ENCODE measurements at places on chromosomes 16 and 17. TPM values are rescaled to one million over a fixed set of nuclear protein-coding genes. Genes with fewer than 3 reads are reported as not detected.

The TBC1D28 gene
- total RNA-seq: not detected

- no peaks in the 10 kb centered on the region for H3K4me1 ChIP-seq
- H3K27ac ChIP-seq: no peak overlapping the region
- no peak for DNase-seq
- H3K36me3 ChIP-seq: no peaks in the 10 kb centered on the region
- no peaks in the 10 kb centered on the region for H3K27me3 ChIP-seq
Measured at GRCh38 chr17:29048440-29049368, 5.8 kb downstream of the PIPOX start.

DNA sequence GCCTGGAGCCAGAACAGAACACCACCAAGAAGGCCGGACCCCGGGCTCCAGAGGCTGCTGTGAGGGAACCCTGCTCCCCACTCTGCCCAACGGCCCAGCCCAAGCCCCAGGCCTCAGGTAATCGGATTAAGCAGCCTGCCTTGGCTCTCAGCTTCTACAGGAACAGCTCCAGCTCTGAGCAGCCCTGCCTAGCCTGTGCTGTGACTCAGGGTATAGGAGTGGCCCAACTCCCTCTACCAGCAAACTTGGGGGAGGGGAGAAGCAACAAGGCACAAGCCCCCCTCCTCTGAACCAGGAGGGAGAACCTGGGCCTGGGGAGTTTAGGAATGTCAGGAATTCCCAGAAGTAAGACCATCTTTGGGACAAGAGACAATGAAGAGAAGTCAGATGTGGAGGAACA is 849 bp upstream of the SOX15 start:
- DNase-seq: no peak
- H3K27me3 ChIP-seq: no peaks in the 10 kb centered on the region
- H3K27ac ChIP-seq: no peak overlapping the region
- H3K4me1 ChIP-seq: no peaks in the 10 kb centered on the region

- H3K4me1 ChIP-seq: no peaks in the 10 kb centered on the region
- DNase-seq: no peak
- no peaks in the 10 kb centered on the region for H3K36me3 ChIP-seq
- no peaks in the 10 kb centered on the region for H3K27me3 ChIP-seq
- H3K4me3 ChIP-seq: no peak overlapping the region
- H3K27ac ChIP-seq: no peak overlapping the region
Measured at GRCh38 chr16:66309-67182, 5.9 kb downstream of the RHBDF1 start.

DNA sequence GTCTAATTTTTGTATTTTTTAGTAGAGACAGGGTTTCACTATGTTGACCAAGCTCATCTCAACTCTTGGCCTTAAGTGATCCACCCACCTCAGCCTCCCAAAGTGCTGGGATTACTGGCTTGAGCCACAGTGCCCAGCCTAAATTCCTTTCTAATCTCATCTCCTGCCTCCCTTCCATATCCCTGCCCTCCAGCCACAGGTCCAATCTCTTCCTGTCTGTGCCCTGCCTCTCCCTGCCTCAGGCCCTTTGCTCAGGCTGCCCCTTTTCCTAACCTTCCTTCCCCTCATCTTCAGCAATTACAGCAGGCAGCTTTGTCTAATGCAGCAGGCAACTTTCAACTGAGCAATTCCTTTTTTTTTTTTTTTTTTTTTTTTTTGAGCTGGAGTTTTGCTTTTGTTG is 46.8 kb downstream of the CFAP20 start:
- no peak for DNase-seq
- H3K27me3 ChIP-seq: no peaks in the 10 kb centered on the region
- no peaks in the 10 kb centered on the region for H3K36me3 ChIP-seq
- no peak overlapping the region for H3K4me3 ChIP-seq

- H3K36me3 ChIP-seq: no peaks in the 10 kb centered on the region
- no peak overlapping the region for H3K4me3 ChIP-seq
- DNase-seq: no peak
- peak overlapping the region; percentile 51 for H3K27ac ChIP-seq
- no peaks in the 10 kb centered on the region for H3K27me3 ChIP-seq
Measured at GRCh38 chr16:57700781-57701551, 6.4 kb downstream of the DRC7 start.

The CTRB2 gene
- total RNA-seq: not detected

GRCh38 chr17:47264166-47264565 is 10.5 kb downstream of the ITGB3 start:
- no peaks in the 10 kb centered on the region for H3K27me3 ChIP-seq
- H3K27ac ChIP-seq: no peak overlapping the region
- H3K4me3 ChIP-seq: no peak overlapping the region
- DNase-seq: no peak

The ADPRM gene
- 10.0 TPM for total RNA-seq

The NAGLU gene
- total RNA-seq: 15.8 TPM

The KRT40 gene
- total RNA-seq: not detected

DNA sequence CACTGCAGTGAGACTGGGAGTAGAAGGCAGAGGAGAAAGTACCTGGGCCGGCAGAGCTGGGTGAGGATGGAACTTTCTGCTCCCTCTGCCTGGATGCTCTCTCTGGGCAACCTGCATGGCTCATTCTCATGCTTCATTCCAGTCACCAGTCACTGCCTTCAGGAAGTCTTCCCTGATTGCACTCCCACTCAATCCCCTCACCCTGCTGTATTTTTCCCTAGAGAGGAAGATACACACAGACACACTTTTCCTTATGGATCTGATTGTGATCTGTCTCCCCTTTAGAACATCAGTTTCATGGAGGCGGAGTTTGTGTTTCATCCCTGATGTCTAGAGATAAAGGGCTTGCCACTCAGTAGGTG is 44.9 kb downstream of the MEAK7 start:
- no peak for DNase-seq
- no peak overlapping the region for H3K27ac ChIP-seq
- no peaks in the 10 kb centered on the region for H3K36me3 ChIP-seq
- no peaks in the 10 kb centered on the region for H3K4me1 ChIP-seq

DNA sequence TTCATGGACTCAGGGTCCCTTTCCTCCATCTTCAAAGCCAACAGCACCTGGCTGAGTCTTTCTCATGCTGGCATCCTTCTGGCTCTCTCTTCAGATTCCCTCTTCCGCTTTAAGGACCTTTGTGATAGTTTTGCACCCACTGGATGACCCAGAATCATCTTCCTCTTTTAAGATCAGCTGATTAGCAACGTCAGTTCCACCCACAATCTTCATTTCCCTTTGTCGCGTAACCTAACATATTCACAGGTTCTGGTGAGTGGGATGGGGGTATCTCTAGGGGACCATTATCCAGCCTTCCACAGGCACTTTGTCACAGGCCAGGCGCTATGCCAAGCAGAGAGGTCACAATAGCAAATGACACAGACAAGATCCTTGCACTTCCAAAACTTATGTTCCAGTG is 593.8 kb downstream of the MAF start:
- no peaks in the 10 kb centered on the region for H3K36me3 ChIP-seq
- no peak for DNase-seq
- no peaks in the 10 kb centered on the region for H3K4me1 ChIP-seq
- H3K27ac ChIP-seq: no peak overlapping the region

GRCh38 chr16:27239026-27239425 is 29.5 kb downstream of the NSMCE1 start:
- peaks cover 79% of the 10 kb centered on the region for H3K4me1 ChIP-seq
- H3K27ac ChIP-seq: no peak overlapping the region
- DNase-seq: no peak
- H3K4me3 ChIP-seq: no peak overlapping the region
- H3K36me3 ChIP-seq: no peaks in the 10 kb centered on the region

DNA sequence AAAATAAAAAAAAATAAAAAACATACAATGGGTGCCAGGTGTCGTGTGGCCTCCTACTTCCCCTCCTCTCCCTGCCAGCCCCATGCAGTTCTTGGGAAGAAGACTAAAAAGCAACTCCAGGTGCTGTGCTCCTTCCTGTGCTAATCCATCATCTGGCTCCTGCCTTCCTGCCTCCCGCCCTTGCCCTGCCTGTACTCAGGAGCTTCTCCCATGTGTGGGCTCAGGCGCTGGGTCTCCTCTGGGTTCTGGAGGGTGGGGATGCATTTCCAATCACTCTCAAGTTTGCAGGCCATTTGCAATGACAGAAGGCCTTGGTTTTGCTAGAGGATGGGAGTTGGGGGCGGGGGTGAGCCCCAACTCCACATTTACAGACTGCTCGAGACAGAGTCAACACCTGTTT is 122.9 kb downstream of the SDK2 start:
- H3K36me3 ChIP-seq: no peaks in the 10 kb centered on the region
- DNase-seq: no peak
- H3K27ac ChIP-seq: no peak overlapping the region
- H3K4me3 ChIP-seq: no peak overlapping the region
- H3K27me3 ChIP-seq: no peaks in the 10 kb centered on the region

The CCL1 gene
- total RNA-seq: 52.8 TPM

The FGF11 gene
- total RNA-seq: 0.85 TPM

DNA sequence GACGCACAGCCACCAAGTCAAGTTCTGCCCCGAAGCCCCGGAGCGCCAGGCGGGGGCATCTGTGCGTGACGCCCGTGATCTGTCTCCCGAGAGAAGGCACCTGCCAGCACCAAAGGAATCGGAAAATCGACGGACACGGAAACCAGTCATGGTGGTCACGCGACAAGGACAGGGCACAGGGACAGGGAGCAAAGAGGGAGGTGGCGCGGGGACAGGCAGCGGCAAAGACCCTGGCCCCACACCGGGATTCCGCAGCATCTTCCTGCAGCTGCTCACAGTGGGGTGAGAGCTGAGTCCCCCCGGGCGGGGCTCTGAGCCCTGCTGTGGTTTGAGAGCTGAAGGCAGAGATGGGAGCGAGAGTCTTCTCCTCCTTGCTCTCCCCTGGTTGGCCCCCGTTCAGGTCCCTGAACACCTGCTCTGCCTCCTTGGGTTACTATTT is 56.4 kb downstream of the ABR start:
- H3K4me3 ChIP-seq: no peak overlapping the region
- no peak for DNase-seq
- no peaks in the 10 kb centered on the region for H3K36me3 ChIP-seq
- peaks cover 12% of the 10 kb centered on the region for H3K4me1 ChIP-seq
- H3K27me3 ChIP-seq: no peaks in the 10 kb centered on the region
- no peak overlapping the region for H3K27ac ChIP-seq

- no peak overlapping the region for H3K4me3 ChIP-seq
- H3K27me3 ChIP-seq: no peaks in the 10 kb centered on the region
- DNase-seq: peak; percentile 29
- H3K36me3 ChIP-seq: no peaks in the 10 kb centered on the region
- H3K27ac ChIP-seq: no peak overlapping the region
Measured at GRCh38 chr17:37373530-37374159, 2.1 kb upstream of the C17orf78 start.

The EPN2 gene
- total RNA-seq: 10.4 TPM

- H3K27ac ChIP-seq: no peak overlapping the region
- H3K4me1 ChIP-seq: no peaks in the 10 kb centered on the region
- no peak for DNase-seq
- no peak overlapping the region for H3K4me3 ChIP-seq
- no peaks in the 10 kb centered on the region for H3K27me3 ChIP-seq
Measured at GRCh38 chr17:66786107-66786506, 48.8 kb upstream of the CACNG5 start.

- no peak for DNase-seq
- H3K4me1 ChIP-seq: no peaks in the 10 kb centered on the region
- H3K36me3 ChIP-seq: no peaks in the 10 kb centered on the region
- H3K27me3 ChIP-seq: no peaks in the 10 kb centered on the region
Measured at GRCh38 chr17:67613961-67614360, 103.8 kb upstream of the NOL11 start.

GRCh38 chr16:55385359-55385758 is 61.4 kb downstream of the IRX6 start:
- H3K27me3 ChIP-seq: no peaks in the 10 kb centered on the region
- H3K4me3 ChIP-seq: no peak overlapping the region
- no peak for DNase-seq

DNA sequence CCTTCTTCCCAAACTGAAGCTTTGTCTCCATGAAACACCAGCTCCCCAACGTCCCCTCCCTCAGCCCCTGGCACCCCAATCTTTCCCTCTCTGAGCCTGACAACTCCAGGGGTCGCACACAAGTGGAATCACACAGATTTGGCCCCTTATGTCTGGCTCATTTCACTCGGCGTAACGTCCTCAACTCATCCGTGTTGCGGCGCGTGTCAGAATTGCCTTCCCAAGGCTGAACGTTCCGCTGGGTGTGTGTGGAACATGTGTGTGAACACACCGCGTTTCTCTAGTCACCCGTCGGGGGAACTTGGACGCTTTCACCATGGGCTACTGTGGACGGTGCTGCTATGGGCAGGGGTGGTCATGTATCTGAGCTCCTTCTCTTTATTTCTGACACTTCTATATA is 45.0 kb downstream of the TBC1D16 start:
- H3K27ac ChIP-seq: no peak overlapping the region
- peaks cover 26% of the 10 kb centered on the region for H3K4me1 ChIP-seq
- H3K27me3 ChIP-seq: no peaks in the 10 kb centered on the region
- no peaks in the 10 kb centered on the region for H3K36me3 ChIP-seq

The KRT24 gene
- not detected for total RNA-seq

DNA sequence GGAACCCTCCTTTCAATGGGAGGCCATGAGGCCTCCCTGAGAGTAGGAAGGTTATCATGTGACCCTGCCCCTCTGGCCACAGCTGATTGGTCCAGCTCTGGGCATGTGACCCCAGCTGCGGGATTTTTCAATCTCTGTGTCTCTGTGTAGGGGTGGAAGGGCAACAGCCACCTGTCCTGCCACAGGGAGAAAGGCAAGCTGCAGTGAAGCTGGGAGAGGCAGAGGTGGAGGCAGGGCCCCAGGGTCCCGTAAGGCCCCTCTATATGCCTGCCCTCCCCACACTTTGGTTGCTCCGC is 10.9 kb downstream of the DNAAF8 start:
- no peaks in the 10 kb centered on the region for H3K36me3 ChIP-seq
- peaks cover 8% of the 10 kb centered on the region for H3K4me1 ChIP-seq
- no peaks in the 10 kb centered on the region for H3K27me3 ChIP-seq
- no peak for DNase-seq
- H3K4me3 ChIP-seq: no peak overlapping the region
- H3K27ac ChIP-seq: no peak overlapping the region

- peaks cover 18% of the 10 kb centered on the region for H3K27me3 ChIP-seq
- DNase-seq: no peak
- H3K4me3 ChIP-seq: no peak overlapping the region
Measured at GRCh38 chr17:79224903-79225302, 150.3 kb downstream of the ENGASE start.

- DNase-seq: no peak
- H3K4me3 ChIP-seq: no peak overlapping the region
- no peaks in the 10 kb centered on the region for H3K4me1 ChIP-seq
- no peaks in the 10 kb centered on the region for H3K27me3 ChIP-seq
Measured at GRCh38 chr17:58870747-58871146, 115.1 kb downstream of the PPM1E start.

DNA sequence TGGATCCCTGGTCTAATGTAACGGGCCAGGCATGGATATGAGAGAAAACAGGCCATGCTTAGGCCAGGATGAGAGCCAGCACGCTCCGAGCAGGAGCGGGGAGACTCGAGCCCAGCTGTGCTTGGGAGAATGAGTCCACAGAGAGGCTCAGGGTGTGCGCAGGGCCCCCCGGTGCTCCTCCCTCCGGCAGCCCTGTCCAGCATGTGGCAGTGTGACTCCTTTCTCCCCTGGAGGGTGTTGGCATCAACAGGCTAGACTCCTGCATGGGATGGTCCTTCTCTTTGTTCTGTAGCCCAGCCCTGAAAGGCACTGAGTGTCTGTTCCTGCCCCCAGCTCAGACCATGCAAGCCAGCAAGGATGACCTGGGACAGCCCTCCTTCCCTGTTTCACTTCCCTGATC is 23.4 kb downstream of the PGS1 start:
- H3K4me3 ChIP-seq: no peak overlapping the region
- no peaks in the 10 kb centered on the region for H3K4me1 ChIP-seq
- H3K27ac ChIP-seq: no peak overlapping the region

The NHLRC4 gene
- 0.55 TPM for total RNA-seq

The SKAP1 gene
- 50.5 TPM for total RNA-seq

The EFNB3 gene
- total RNA-seq: not detected

Measured in CD8-positive, alpha-beta memory T cell (primary cell).